GM19239 (cell line): ENCODE measurements at places on chromosomes 1 and 21.

- DNase-seq: no peak
These were observed 913.5 kb downstream of the MRPL39 start for GRCh38 chr21:24693779-24694178.

- no peak for DNase-seq
These were observed 38.8 kb downstream of the NPHP4 start for GRCh38 chr1:5953386-5953785.

DNA sequence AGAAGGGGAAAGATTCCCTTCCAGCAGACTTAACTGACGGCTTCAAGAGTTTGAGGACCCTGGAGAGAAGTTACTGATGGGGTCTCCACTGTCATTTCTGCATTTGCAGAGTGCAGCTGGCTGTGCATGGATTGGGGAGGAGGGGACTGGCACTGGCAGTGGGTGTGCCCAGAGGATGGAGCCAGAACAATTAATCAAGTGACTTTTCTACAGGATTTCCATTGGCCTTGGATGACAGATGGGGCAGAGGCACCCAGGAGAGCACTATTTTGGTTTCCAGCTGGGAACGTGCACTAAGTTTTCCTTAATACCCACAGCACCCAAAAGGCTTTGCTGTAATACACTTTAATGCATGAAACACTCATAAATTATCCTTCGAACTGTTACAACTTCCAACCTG is 1.3 kb downstream of the NGF start:
- DNase-seq: no peak

DNA sequence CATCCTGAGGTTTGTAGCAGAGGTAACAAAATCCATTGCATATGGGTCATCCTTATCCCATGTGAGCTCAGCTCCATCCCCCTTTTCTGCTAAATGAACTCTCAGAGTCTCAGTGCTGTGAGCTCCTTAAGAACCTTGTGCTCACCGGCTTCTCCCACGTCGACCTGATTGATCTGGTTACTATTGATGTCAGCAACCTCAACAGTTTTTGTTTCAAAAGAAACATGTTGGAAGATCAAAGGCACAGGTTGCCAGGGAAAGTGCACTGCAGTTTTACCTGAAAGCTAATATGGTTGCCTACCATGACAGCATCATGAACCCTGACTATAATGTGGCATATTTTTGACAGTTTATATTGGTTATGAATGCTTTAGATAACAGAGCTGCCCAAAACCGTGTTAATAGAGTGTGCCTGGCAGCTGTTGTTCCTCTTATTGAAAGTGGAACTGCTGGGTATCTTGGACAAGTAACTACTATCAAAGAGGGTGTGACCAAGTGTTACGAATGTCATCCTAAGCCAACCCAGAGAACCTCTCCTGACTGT is 131.4 kb downstream of the HS2ST1 start:
- DNase-seq: no peak

- peak; percentile 79 for DNase-seq
These were observed 14.0 kb downstream of the RNF187 start for GRCh38 chr1:228500901-228501871.

DNA sequence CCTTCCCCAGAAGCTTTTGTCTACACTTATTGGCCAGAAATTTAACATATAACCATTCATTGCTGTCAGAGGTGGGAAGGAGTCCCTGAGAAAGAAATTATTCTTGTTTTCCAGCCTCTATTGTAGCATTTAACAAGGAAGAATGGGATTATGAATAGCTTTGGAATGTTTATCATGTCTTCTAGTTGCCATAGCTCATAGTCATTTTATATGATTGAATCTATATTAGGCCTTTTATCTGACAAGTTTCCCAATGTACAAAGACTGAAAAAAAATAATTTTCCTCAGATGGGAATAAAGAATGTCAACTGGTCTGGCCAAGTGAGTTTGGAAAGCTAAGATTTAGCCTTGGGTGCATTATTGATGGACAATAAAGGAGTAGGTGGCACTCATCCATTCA is 28.3 kb downstream of the PTPRC start:
- DNase-seq: no peak

GRCh38 chr1:20597650-20598049 is 8.8 kb downstream of the CDA start:
- DNase-seq: no peak

GRCh38 chr1:99481391-99481996 is 164.4 kb upstream of the PALMD start:
- DNase-seq: peak; percentile 4

DNA sequence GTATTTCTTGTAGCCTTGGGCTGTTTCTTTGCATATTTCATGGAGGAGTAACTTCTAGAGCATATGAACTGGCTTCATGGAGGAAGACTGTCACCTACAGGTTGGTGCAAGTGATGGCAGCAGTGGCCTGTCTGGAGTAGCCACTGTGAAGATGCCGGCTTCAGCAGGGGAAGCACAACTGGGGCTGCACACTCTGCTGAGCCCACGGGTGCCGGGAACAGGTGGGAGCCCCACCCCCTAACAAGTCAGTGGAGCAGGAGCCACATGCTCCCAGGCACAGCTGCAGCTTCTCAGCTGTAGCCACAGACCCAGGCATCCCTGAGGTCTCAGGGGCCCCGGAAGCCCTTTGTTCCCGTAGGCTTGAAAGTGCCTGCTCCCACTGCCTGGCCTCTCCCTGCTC is 43.2 kb upstream of the C1orf185 start:
- DNase-seq: no peak

- no peak for DNase-seq
These were observed 30.7 kb upstream of the ACTRT2 start for GRCh38 chr1:2990376-2991115.

GRCh38 chr21:34695434-34695833 is 26.6 kb downstream of the CLIC6 start:
- peak; percentile 21 for DNase-seq
